GM20000 (cell line): ENCODE measurements at places on chromosomes 1 and 21.

GRCh38 chr1:88463401-88463985 lies 220.6 kb upstream of the PKN2 start:
- no peak for DNase-seq

DNA sequence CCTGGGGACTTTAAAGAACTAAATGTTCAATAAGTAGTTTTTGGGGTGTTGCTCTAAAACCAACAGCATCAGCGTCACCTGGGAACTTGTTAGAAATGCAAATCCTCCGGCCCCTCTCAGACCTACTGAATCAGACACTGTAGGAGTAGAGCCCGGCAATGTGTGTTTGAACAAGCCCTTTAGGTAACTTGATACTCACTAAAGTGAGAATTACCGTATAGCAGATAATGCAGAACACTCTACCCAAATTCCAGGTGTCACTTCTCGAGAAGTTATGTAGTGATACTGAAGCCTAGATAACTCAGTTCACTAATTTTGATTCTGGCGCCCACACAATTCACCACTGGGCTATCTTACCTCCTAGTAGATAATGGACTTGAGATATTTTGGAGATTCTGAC lies 3.7 kb upstream of the DPT start:
- DNase-seq = no peak

DNA sequence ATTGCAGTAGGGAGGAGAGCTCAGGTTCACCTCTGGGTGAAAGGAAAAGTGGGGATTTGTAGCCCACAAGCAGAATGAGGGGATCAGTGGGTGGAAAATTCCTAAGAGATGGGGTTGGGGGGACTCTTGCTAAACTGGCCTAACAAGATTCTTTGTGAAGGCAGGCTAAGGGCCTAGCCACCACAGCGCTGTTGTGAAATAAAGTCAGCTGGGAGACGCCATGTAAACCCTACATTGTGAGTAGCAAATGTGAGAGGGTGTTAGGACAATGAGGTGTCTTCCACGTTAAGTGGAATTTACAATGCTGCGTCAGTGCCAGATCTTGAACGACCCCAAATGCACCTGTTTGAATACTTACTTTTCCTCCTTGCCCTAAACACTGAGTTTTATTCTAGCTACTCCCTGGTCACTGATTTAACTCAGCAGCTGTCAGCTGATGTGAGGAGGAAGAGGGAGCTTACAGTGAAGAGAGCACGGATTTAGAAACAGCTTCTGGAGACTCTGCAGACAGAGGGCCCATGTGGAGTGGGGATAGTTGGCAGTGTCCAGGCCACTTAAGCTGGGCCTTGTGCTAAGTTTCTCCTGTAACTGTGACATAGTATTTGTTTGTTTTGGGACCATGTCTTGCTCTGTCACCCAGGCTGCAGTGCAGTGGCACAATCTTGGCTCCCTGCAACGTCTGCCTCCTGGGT lies 17.3 kb downstream of the PDPN start:
- DNase-seq = no peak

GRCh38 chr1:15322648-15323350 lies 75.8 kb downstream of the FHAD1 start:
- DNase-seq = no peak

DNA sequence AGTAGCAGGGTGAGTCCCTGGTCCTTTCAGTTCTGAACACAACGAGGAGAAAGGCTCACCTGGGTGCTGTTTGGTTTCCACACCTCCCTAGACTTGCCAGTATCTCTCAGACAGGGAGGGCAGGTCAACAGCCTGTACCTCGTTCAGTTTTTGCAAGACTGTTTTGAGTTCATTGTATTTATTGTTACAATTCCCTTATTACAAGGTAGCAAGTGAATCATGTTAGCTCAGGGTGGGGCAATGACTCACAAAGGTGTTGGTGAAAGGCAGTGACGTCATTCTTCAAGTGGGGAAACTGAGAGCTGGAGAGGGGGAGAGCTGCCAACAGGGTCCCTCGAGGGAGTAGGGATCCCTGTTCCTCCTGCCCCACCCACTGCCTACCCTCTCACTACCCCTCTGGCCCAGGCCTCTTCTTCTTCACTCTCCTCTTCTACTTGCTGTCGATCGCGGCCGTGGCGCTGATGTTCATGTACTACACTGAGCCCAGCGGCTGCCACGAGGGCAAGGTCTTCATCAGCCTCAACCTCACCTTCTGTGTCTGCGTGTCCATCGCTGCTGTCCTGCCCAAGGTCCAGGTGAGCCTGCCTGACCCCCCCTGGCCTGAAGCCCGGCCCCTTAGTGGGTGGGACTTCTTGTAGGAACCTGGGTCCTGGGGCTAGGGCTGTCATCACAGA lies 13.4 kb downstream of the SERINC2 start:
- no peak for DNase-seq

DNA sequence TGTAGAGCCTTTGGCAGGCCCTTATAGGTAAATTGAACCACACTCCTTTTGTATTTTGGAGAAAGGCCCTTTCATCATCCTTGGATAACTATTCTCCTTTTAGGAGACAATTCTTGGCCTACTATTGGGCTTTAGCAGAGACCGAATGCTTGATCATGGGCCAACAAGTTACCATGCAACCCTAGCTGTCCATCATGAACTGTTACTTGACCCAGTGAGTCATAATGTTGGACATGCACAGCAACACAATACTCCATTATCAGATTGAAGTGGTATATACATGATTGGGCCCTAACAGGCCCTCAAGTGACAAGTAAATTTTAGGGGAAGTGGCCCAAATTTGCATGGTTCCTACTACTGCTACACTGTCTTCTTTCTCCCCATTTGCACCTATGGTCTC lies 84.4 kb downstream of the CATSPERE start:
- DNase-seq = no peak

DNA sequence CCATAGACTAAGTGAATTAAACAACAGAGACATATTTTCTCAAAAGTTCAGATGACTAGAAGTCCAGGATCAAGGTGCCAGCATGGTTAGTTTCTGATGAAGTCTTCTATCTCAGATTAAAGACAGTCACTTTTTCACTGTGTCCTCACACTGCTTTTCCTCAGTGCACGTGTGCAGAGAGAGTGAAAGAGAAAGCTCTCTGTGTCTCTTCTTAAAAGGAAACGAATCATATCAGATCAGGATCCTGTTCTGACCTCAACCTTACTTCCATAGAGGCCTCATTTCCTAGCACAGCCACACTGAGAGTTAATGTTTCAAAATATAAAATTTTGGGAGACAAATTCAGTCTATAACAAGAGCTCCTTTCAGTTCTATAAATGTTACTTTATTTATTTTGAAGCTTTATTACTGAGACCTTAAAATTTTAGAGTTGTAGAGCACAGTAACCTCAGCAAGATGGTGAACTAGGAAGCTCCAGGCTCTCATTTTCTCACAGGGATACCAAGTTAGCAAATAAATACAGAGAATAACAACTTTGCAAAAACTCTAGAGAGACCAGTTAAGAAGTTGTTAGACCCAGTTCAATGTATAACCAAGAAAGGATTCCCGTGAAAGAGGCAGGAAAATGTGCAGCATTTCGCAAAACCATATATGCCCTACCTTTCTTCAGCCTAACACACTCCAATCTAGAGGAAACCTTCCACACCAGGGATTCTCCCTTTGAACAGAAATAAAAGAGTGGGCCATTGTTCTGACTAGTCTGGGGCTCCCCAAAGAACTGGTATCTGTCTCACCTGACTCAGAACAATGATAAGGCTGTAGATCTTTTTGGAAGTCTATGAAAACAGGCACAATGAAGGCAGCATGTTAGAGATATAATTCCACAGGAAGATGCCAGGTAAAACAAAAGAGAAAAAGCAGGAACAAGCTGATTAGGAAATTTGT lies 372.2 kb downstream of the MRPL39 start:
- peak; percentile 14 for DNase-seq

GRCh38 chr21:26374817-26375216 lies 198.3 kb downstream of the CYYR1 start:
- DNase-seq = no peak

GRCh38 chr1:245651093-245651492 lies 496.3 kb downstream of the KIF26B start:
- DNase-seq = no peak

GRCh38 chr1:29592731-29593130 lies 356.4 kb downstream of the PTPRU start:
- DNase-seq = no peak

DNA sequence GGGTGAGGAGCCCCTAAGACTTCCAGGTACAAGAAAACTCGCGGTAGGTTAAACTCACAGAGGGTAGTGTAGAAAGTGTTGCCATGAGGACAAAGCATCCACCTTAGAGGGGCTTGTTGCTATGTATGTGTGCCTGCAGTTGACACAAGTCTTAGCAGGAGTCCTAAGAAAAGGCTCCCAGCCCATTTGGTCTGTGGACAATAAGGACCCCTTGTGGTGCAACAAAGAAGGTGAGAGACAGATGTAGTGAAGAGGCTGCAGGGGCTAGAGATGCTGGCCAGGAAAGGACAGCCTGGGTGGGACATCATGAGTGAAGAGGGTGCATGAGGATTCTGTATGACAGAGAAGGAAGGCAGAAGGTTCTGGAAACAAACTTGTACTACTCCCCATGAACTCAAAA lies 36.3 kb upstream of the IL10 start:
- DNase-seq = peak; percentile 60

DNA sequence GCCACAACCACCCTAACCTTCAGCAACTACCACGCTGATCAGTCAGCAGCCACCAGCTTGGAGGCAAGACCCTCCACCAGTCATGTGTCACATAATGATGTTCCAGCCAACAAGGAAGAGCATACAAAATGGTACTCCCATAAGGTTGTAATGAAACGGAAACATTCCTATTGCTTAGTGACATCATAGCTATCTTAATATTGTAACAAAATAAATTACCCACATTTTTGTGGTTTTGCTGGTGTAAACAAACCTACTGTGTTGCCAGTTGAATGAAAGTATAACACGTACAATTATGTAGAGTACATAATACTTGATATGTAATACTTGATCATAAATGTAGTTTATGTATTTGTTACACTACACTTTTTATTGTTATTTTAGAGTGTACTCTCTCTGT lies 1363.2 kb upstream of the ADGRL4 start:
- DNase-seq = no peak

- DNase-seq = no peak
Observed at GRCh38 chr1:231020816-231021215, 19.2 kb downstream of the FAM89A start.

- DNase-seq = no peak
Observed at GRCh38 chr1:163337631-163338030, 15.9 kb downstream of the NUF2 start.

GRCh38 chr1:82463951-82464350 lies 663.2 kb downstream of the ADGRL2 start:
- no peak for DNase-seq

DNA sequence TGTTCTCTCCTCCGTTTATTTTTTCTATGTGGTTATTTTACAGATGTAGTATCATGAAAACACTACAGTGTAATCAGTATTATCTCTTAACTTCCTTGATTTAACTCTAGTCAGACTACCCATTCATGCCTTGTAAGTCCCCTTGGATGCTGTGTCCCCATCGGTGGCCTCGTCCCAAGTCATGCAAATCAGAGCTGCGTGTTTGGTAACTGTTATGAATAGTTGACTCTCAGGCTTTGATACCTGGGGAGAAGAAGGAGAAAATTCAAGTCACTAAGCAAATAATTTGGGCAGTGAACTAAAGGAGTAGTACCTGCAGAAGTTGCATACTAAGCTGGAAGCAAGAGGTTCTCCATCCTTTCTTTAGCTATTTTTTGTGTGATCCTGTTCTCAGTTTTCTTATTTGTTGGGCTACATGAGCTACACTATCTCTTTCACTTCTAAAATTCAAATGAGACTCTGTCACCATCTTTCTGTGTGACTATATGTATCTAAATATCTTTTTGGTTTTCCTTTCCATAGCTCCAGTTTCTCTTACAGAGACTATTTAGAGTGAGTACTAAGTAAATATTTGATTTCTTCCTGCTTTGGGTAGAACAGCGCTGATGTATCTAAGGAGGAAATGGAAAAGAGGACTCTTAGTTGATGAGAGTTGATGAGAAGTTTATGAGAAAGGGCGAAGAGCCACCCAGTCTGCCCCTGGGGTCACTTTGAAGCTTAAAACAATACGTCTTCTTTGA lies 50.9 kb downstream of the VANGL2 start:
- DNase-seq = peak; percentile 21

DNA sequence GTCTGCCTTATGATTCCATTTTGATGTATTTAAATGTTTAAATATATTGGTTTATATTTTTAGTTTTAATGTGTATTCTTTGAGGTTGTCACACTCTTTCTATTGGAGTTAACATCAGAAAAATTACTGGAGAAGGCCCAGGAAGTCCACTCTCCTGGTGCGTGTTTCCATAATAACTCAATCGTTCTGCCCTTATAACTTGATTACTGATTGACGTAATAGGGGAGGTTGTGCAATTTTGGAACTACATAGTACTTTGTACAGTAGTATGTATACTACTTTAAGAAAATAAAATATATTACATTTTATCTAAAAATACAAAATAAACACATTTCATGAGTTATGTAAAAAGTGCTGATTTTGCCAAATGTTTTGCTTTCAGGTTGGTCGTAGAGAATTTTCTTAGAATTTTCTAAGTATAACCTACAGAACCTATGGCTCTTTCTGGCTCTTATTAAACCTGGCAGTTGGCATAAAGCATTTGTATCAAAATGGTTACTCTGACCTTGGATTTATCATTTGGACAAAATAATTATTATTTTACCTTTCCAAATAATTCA lies 5.7 kb downstream of the PLA2G4A start:
- no peak for DNase-seq

DNA sequence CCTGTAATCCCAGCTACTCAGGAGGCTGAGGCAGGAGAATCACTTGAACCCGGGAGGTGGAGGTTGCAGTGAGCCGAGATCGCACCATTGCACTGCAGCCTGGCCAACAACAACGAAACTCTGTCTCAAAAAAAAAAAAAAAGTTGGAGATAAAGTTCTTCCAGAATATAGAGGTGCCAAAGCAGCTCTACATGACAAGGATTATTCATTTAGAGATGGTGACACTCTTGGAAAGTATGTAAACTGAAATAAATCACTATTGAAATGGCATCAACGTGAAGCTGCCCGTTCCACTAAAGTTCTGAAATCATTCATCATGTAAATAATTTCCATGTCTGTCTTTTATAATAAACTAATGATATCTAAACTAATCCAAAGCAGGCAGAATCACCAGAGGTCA lies 14.9 kb downstream of the EIF4G3 start:
- no peak for DNase-seq

DNA sequence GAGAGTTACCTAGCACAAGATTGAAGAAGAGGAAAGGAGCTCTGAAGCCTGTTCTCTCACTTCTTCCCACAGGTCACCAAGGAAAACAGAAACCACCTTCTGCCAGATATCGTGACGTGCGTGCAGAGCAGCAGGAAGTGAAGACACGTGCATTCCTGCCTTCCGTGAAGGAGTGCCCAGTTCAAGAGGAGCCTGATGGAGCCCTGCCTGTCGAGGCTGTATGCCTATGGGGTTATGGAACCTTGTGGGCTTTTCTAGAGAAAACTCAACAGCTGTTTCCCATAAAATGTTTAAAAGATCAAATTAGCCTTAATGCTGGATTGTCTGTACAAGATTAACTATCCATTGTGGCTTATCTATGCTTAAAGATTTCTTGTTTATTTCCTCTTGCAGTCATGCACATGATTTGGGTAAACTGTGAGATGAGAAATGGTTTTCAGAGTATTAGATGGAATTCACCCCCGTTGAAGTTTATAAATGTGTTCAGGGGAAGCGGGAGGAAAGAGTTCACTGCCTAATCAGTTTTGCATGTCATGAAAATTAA lies 27.8 kb downstream of the NTPCR start:
- no peak for DNase-seq

- no peak for DNase-seq
Observed at GRCh38 chr1:218917656-218918055, 256.0 kb upstream of the LYPLAL1 start.

GRCh38 chr1:4407851-4408250 lies 246.6 kb upstream of the AJAP1 start:
- no peak for DNase-seq

GRCh38 chr1:83098131-83098530 lies 900.8 kb downstream of the TTLL7 start:
- DNase-seq = no peak
